RPMI8226 (cell line): ENCODE measurements at places on chromosomes 4 and X.

DNA sequence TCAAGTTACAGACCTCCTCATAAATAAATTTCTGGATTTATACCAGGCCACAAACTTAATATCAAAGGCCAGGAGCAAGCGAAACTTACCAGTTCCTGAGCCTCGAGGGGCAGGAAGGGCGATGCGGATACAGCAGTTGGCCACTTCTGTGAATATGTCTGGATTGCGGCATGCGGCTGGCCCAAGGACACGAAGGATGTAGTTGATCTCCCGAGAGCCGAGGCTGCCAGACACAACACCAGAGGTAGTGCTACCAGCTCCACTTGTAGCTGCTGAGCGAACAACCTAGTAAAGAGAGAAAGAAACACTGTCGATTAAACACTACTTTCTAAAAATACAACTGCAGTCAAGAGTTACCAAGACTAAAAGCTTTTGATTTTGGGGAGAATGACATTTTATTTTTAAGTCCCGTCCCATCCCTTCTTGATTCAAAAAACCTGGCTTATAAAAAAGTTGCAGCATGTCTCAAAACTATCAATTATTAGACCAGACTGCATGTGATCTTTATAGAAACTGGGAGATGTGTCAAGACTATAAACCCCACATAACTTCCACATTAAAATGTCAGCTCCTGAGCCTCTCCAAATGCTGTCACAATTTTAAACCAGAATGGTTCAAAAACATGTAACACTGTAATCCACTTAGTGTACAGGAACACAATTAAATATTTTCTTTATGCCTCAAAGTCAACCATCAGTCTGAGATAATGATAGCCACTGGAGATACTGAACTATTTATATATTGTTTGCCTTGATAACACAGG is 105.6 kb downstream of the HUWE1 start:
- no peak for DNase-seq

DNA sequence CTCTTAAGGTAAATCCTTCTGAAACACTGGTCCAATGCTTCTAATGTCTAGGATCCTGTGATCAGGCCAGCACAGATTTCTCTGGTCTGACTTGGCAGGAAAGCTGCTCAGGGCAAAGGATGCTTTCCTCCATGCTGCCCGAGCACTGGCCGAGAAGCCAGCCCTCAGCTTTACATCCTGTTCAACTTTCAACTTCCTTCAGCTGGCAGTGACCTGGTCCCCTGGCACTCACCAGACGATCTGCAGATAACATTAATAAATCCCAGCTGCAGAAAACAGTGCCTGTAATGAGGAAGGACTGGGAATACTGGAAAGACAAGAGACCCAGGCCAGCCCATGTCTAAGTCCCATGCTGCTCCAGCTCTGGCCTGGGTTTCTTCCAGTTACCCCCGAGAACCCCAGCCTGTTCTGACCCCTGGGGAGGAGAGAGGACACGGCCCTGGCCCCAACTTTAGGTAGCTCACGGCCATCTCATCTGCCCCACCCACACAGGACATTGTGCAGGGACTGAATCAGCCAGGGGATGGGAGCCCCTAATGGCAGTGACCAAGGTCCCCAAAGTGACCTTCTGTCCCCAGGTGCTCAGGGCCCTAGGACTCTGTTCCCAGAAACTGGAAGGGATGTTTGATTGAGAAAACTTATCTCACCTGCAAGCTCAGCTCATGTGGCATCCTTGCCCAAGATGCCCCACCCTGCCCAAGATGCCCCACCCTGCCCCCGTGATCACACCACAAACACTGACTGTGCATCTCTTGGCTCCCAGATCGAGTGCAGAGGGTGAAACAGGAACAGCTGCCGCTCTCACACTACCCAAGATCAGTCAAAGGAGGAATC is 28.0 kb downstream of the JAKMIP1 start:
- no peak for DNase-seq

DNA sequence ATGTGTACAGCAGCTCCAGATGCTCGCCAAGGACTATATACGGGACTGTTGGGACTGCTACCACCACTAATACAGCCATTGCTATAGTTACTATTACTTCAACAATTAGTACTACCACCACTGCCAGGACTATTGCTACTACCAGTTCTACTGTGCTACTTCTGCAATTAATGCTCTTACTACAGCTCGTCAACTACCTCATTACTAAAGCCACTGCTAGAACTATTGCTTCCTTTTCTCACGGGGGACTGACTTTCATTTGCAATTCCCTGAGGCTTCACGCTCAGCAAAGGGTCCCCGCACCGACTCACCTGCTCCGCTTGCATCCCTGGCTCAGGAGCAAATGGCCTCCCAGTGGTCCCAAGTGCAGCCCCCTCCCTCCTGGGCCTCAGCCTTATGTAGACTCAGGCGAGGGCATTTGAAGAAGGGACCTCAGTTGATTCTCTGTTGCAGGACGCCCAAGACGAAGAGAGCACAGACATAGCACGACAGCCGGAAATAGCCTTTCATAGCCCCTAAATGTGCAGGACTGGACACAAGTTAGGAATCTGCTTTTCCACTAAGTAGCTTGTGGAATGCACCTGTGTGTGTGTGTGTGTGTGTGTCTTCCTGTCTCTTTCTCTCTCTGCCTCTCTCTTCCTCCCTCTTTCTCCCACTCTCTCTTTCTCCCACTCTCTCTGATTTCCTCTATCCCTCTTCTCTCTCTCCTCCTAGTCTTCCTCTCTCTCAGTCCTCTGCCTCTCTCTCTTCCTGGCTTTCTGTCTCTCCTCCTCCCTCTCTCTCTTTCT is 294.8 kb downstream of the ASMT start:
- no peak for DNase-seq

- DNase-seq = no peak
These were observed 209.5 kb upstream of the PPP3CA start for GRCh38 chr4:101556842-101557241.

- no peak for DNase-seq
These were observed 346.2 kb downstream of the MAGEB5 start for GRCh38 chrX:26562156-26562555.

GRCh38 chr4:123017078-123017477 is 94.7 kb upstream of the NUDT6 start:
- DNase-seq = no peak

DNA sequence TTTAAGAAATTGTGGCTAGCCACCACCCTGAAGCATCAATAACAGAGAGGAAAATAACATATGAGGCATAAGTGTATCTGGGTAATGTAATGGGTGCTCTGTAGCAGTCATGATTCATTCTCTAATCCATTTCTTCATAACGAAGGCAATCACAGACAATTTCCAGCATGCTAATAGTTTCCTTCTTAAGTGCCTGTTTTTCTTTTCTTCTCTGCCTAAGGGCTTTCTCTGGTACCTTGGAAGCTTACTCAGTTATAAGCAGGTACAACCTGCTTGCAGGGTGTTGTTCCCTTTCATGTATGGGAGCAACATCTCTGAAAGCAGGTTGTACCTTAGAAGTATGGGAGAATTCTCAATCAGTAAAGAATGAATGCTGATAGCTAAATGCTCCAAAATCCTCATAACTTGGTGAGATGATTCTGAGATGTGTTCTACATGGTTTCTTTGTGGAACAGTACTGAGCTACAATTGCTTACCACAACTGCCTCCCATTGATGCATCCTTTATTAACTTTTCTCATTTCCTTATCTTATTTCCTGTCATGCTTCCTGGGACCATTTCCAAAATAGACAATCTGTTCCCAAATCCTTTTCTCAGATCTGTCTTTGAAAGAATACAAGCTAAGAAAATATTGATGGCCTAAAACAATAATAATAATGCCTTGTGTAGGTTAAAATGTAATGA is 247.6 kb downstream of the PAPSS1 start:
- no peak for DNase-seq

GRCh38 chrX:68999931-69000330 is 165.3 kb downstream of the PJA1 start:
- DNase-seq = no peak

DNA sequence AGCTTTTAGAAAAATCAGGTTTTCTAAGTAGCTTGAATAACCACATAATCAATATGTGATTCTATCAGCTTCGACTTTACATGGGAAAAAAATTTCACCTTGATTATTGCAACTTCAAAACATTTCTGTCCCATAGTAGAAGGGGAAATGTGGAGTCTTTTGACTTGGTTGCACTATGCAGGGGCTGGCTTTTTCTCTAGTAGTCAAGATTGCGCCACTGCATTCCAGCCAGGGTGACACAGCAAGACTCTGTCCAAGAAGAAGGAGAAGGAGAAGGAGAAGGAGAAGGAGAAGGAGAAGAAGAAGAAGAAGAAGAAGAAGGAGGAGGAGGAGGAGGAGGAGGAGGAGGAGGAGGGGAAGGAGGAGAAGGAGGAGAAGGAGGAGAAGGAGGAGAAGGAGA is 84.9 kb downstream of the MAML3 start:
- no peak for DNase-seq

- no peak for DNase-seq
These were observed 96.0 kb downstream of the EFHC2 start for GRCh38 chrX:44247468-44247867.

DNA sequence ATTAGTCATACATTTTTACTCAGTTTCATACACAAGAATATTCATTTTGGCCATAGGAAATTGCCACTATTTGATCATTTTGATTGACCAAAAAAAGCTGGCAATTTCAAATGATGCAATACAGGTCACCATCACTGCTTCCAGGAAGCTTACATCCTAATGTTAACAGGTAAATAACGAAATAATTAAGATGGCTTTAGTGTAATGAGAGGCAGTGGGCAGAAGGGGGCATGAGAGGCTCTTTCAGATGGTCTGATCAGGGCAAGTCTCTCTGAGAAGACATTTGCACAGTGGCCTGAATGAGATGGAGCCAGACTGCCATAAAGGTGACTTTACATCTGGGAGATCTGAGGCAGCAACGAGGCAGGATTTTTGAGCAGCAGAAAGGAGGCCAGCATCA is 170.7 kb downstream of the SLIT2 start:
- DNase-seq = peak; percentile 40

GRCh38 chr4:128384765-128385598 is 97.4 kb upstream of the PGRMC2 start:
- DNase-seq = no peak

GRCh38 chr4:179626687-179627086 is 2184.4 kb upstream of the AGA start:
- DNase-seq = no peak

- no peak for DNase-seq
These were observed 7.8 kb downstream of the DOCK11 start for GRCh38 chrX:118503260-118504041.

- DNase-seq = no peak
These were observed 100.2 kb upstream of the CXCL13 start for GRCh38 chr4:77505275-77505957.

DNA sequence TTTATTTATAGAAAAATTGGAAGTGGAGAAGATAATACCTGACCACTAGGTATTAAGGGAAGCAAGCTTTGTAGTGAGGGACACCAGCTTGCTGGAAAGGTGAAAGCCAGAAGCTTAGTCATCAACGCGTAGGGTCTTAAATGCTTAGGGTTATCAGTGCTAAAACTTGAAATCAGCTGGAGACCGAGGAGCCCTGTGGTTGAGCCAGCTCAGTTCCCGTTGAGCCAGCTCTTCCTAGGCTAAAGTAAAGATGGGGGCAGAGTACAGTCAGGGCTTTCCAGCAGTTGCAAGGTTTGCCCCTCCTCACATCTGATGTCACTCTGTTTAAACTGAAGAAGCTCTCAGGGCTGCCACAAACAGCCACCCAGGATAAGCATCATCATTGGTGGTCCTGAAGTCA is 240.7 kb downstream of the DCLK2 start:
- no peak for DNase-seq

GRCh38 chrX:51824061-51824460 is 69.4 kb upstream of the MAGED1 start:
- no peak for DNase-seq

- no peak for DNase-seq
These were observed 170.6 kb upstream of the FAM9B start for GRCh38 chrX:9204560-9204959.

DNA sequence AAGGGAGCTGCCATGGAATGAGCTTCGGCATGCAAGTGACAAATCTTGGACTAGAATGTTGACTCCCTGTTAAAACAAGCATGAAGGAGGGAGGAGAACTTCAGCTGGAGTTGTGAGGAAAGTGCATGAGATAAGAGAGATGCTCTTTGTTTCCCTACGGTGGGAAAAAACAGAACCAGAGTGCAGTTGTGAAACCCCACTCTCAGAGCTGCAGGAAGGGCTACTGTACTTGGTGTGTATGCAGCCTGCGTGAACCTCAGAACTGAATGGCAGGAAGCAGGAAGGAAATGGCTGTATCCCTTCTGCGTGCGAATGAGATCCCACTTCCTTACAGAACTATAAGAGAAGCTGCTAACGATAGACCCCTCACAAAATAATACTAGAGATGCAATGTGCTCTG is 57.2 kb downstream of the EGF start:
- DNase-seq = no peak

- no peak for DNase-seq
These were observed 545.0 kb downstream of the GABRG1 start for GRCh38 chr4:45578874-45579273.

DNA sequence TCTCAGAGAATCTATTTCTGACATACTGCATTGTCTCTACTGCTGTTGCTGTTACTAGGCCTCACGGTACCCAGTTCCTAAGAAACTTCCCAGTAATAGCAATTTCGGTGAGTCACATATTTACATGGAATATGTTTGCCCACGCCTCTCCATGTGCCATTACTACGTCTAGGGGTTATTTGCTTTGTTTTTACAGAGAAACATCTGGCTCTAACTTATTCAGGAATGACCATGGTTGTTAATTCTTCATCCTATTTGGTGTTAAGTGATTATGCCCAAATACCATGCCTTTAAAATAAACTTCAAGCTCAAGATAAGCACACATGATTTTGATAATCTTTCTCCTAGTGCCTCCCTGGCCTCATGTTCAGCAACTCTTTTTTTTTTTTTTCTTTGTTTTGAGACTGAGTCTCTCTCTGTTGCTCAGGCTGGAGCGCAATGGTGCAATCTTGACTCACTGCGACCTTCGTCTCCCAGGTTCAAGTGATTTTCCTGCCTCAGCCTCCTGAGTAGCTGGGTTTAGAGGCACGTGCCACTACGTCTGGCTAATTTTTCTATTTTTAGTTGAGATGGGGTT is 101.0 kb upstream of the HS3ST1 start:
- no peak for DNase-seq

DNA sequence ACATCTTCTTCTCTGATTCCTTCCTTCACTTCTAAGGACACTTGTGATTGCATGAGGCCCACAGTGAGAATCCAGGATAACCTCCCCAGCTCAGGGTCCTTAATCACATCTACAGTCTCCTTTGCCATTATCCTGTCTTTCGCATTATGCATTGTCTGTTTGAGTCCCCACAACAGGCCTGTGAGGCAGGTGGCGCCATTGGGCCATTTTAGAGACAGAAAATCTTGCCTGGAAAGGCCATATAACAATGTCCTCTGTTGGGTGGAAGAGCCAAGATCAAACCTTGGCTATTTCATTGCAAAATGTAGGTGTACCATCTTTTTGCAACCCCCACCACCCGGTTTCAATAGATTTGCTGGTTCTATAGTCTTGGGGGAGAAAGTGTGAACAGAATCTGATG is 11.8 kb upstream of the DCUN1D4 start:
- peak; percentile 55 for DNase-seq

- DNase-seq = no peak
These were observed 985.6 kb upstream of the PCDH7 start for GRCh38 chr4:29734343-29735213.
